PC-9 (cell line): ENCODE measurements at places on chromosomes 6 and 20.

GRCh38 chr20:6707321-6707831, 60.1 kb upstream of the BMP2 start:
- H3K27ac ChIP-seq = no peak overlapping the region
- H3K4me1 ChIP-seq = peaks cover 83% of the 10 kb centered on the region
- no peaks in the 10 kb centered on the region for H3K36me3 ChIP-seq
- H3K4me3 ChIP-seq = no peak overlapping the region
- H3K27me3 ChIP-seq = no peaks in the 10 kb centered on the region
- DNase-seq = no peak

GRCh38 chr6:21208796-21209186, 384.8 kb upstream of the SOX4 start:
- H3K4me1 ChIP-seq = no peaks in the 10 kb centered on the region
- no peak for DNase-seq
- H3K36me3 ChIP-seq = no peaks in the 10 kb centered on the region
- H3K4me3 ChIP-seq = no peak overlapping the region
- H3K27ac ChIP-seq = no peak overlapping the region

DNA sequence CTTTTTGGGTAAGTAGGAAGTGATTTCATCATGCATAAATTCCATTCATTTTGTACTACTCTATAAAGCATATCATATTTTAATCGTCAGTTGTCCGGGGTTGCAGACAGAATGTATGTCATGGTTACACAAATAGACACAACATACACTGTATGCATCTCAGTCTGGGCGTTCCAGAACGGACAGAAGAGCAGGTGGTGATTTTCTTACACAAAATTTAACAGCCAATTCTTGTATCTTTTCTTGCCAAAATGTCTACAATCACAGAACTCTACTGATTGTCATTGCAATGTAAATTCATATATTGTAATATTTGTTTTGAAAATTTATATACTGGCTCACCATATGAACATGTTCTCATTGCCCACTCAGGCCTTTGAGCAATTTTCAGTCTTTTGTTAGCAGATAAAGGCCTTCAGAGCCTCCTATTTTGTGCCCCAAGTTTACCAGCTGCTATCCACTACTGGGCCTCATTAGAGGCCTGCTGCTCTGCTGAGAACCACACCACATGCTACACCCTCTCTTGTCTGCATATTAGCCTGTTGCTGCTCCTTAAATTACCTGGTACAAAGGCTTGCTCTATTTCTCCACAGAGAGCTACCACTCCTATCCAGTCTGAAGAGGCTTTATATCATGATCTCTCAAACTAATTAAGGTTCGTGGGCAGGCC, 61.5 kb downstream of the PRDM13 start:
- no peak overlapping the region for H3K4me3 ChIP-seq
- H3K27me3 ChIP-seq = peaks cover 4% of the 10 kb centered on the region; the same call in 1 of the 2 replicates
- DNase-seq = no peak

DNA sequence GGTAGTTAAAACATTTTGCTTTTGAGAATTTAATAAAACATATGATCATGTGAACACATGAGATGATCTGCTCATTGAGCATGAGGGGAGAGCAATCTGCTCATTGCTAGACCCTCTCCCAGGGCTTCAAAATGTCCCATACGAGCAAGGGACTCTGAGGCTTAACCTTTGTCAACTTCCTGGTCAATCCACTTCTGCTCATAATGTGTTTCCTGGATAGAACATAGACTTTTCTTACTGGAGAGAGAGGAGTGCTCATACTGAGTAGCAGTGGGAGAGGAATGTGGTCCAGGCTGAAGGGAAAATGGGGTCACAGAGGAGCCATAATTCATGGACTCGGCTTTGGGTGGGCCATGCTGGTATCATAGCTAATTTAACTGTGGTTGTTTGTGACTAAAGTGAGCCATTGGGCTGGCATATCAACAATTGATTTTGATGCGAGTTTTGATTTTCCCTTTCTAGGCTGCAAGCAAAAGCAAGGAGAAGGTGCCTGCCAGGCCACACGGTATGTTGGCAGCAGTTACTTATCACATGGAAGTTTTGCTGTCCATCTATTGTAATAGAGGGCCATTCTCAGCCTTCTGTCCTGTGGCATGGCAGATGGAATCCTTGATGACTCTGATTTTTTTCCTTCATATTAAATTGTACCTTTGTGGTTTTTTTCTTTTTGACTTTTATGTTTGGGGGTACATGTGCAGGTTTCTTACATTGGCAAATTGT, 20.8 kb upstream of the ADGRF4 start:
- no peak overlapping the region for H3K4me3 ChIP-seq
- no peaks in the 10 kb centered on the region for H3K36me3 ChIP-seq
- no peaks in the 10 kb centered on the region for H3K27me3 ChIP-seq
- H3K4me1 ChIP-seq = no peaks in the 10 kb centered on the region

- no peaks in the 10 kb centered on the region for H3K27me3 ChIP-seq
- H3K27ac ChIP-seq = peak overlapping the region; percentile 91
- H3K4me3 ChIP-seq = no peak overlapping the region
Measured at GRCh38 chr20:50727792-50728485, 3.4 kb upstream of the PARD6B start.

- no peak for DNase-seq
- H3K27ac ChIP-seq = no peak overlapping the region
- no peaks in the 10 kb centered on the region for H3K4me1 ChIP-seq
- H3K27me3 ChIP-seq = no peaks in the 10 kb centered on the region
Measured at GRCh38 chr6:92777146-92777740, 642.1 kb downstream of the EPHA7 start.

GRCh38 chr20:17661121-17661744, 20.8 kb downstream of the RRBP1 start:
- no peak overlapping the region for H3K27ac ChIP-seq
- no peak for DNase-seq
- H3K4me1 ChIP-seq = no peaks in the 10 kb centered on the region
- peaks cover 15% of the 10 kb centered on the region; the same call in 1 of the 2 replicates for H3K36me3 ChIP-seq
- no peak overlapping the region for H3K4me3 ChIP-seq

- no peak for DNase-seq
- no peak within 1 kb of the TSS for H3K4me3 ChIP-seq
- H3K4me1 ChIP-seq = no peaks in the 10 kb centered on the region
- H3K27ac ChIP-seq = no peak within 1 kb of the TSS
Measured at GRCh38 chr6:77463308-77463860, at the start of gene HTR1B. TSS of gene HTR1B (minus strand) at chr6:77463491. CDS start at chr6:77463403, 88 bp downstream.

- DNase-seq = no peak
- H3K36me3 ChIP-seq = no peaks in the 10 kb centered on the region
- H3K27ac ChIP-seq = no peak overlapping the region
- no peaks in the 10 kb centered on the region for H3K27me3 ChIP-seq
- no peak overlapping the region for H3K4me3 ChIP-seq
Measured at GRCh38 chr6:13281686-13282085, 46.7 kb downstream of the TBC1D7 start.

- no peaks in the 10 kb centered on the region for H3K36me3 ChIP-seq
- H3K27ac ChIP-seq = peak overlapping the region; percentile 85
- no peaks in the 10 kb centered on the region for H3K27me3 ChIP-seq
- DNase-seq = no peak
Measured at GRCh38 chr6:26199773-26200764, 112.8 kb downstream of the HFE start.

- no peak overlapping the region for H3K27ac ChIP-seq
- no peak for DNase-seq
- no peaks in the 10 kb centered on the region for H3K4me1 ChIP-seq
- no peaks in the 10 kb centered on the region for H3K36me3 ChIP-seq
- no peaks in the 10 kb centered on the region for H3K27me3 ChIP-seq
Measured at GRCh38 chr6:156557251-156557910, 219.8 kb upstream of the ARID1B start.

- no peak overlapping the region for H3K4me3 ChIP-seq
- H3K36me3 ChIP-seq = no peaks in the 10 kb centered on the region
- H3K27ac ChIP-seq = no peak overlapping the region
- H3K4me1 ChIP-seq = no peaks in the 10 kb centered on the region
Measured at GRCh38 chr6:21504790-21505189, 88.8 kb upstream of the SOX4 start.

GRCh38 chr6:9116026-9116425, 680.7 kb upstream of the SLC35B3 start:
- no peaks in the 10 kb centered on the region for H3K36me3 ChIP-seq
- no peaks in the 10 kb centered on the region for H3K27me3 ChIP-seq
- no peak overlapping the region for H3K4me3 ChIP-seq

DNA sequence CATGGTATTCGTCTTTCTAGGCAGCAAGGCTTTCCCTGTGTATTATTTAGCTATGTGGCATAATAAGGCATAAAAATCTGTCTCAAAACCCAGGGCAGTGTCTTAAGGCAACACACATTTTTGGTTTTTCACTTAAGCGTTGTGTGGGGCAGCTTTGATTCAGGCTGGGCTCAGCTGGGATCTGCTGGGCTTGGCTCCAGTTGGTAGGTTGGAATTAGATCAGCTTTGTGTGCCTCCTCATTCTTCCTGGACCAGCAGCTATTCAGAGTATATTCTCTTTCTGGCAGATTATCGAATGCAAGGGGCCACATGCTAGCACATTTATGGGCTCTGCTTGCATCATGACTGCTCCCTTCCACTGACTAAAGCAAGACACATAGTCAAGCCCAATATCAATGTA, 487.9 kb downstream of the RFPL4B start:
- no peak overlapping the region for H3K27ac ChIP-seq
- no peaks in the 10 kb centered on the region for H3K27me3 ChIP-seq
- no peak overlapping the region for H3K4me3 ChIP-seq
- H3K4me1 ChIP-seq = no peaks in the 10 kb centered on the region
- no peaks in the 10 kb centered on the region for H3K36me3 ChIP-seq
- no peak for DNase-seq

DNA sequence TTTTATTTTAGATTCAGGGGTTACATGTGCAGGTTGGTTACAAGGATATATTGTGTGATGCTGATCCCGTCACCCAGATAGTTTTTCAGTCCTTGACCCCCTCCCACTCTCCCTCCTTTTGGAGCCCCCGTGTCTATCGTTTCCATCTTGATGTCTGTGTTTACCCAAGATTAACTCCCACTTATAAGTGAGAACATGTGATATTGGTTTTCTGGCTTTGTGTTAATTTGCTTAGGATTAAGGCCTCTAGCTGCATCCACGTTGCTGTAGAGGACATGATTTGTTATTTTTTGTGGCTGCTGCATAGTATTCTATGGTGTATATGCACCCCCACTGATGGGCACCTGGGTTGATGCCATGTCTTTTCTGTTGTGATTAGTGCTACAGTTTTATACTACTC, 178.6 kb downstream of the PLCB1 start:
- no peak overlapping the region for H3K27ac ChIP-seq
- no peak for DNase-seq
- H3K36me3 ChIP-seq = no peaks in the 10 kb centered on the region
- no peaks in the 10 kb centered on the region for H3K4me1 ChIP-seq
- no peak overlapping the region for H3K4me3 ChIP-seq
